Activated gamma-delta T cell (primary cell): ENCODE measurements at places on chromosomes 1 and 21.

DNA sequence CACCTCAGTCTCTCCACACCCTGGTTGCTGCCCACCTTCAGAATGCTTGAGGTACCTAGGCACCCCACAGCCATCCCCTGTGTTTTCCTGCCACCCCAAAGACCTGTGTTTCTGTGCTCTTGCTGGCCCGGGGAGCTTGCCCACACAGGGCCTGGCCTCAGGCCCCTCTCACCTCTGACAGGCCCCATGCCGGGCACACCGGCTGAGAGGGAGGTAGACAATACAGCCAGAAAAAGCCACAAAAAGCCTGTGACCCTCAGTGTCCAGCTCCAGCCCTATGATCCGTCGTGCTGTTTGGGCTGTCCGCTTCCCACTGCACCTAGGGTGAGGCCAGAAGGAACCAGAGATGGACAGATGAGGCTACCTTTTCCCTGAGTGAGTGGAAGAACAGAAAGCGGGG is 11.4 kb downstream of the SEMA6C start:
- DNase-seq: no peak

DNA sequence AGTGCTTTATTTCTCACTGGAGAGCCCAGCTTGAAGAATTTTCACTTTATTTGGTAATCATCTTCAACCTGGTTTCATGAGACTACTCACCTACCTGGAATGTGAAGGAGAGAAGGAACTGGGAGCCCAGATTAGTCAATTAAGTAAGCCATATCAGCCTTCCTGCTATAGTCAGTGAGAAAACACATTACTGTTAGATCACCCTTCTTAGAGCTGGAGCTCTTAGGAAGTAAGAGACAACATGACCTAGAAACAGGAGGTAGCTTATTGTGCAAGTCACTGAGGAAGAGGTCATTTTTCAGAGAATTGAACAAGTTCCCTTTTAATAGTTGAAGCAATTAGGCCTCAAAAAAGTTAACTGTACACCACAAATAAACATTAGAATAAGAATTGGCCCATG is 49.2 kb upstream of the TEKT2 start:
- DNase-seq: no peak

GRCh38 chr1:234643111-234643849 is 33.3 kb upstream of the IRF2BP2 start:
- no peak for DNase-seq

GRCh38 chr21:29295066-29295650 is 3.6 kb upstream of the BACH1 start:
- DNase-seq: no peak

DNA sequence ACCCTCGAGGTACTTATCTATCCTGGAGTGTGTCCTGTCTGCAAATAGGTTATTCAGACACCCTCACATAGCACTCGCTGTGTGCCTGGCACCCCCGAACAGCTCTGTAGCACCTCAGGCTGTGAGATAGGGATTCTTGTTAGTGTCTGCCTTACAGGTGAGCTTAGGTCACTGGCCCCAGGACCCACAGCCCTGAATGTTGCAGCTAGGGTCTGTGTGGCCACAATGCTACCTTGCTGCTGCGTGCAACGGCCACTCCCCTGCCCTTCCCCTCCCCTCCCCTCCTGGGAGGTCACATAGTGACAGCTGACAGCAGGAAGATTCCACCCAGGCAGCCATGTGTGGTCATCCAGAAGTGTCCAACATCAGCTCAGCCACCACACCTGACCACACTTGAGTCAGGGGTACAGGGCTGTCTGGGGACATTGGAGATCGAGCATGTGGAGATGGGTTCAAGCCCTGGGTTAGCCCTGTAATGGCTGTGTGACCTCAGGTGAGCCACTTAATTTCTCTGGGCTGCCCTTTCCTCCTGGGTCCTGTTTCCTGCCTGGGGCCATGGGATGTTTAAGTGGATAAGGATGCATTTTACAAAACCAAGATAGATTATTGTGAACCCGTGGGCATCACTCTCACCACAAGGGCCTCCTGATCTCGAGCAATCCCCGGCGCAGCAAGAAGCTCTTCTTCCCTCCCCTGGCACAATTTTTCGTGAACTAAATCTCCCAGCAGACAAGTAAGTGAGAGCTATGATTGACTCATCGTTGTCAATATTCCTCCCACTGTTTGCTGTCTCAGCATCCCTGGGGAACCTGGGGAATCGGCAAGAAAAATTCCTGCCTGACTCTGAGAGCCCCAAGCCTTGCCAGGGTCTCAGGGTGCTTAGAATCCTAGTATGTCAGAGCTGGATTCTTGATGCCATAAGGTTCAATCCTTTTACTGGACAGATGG is 208.7 kb downstream of the PTPRU start:
- DNase-seq: no peak

DNA sequence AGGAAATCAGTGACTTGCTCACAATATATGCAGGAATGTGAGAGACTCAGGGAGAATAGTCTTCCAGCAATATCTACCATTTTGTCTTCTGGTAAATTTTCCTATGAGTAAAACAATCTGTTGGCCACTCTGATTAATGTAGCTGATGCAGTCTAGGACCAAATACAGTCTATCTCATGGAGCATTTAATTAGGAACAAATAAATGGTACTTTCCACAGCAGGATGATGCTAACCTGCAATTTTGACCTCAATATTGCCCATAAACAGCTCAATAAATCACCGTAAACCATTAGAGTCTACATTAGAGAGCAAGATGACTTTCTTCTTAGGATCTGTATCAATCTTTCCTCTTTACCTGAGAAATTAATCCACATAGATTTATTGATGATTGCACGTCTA is 567.7 kb upstream of the B3GALT2 start:
- DNase-seq: no peak
